Activated T-cell treated with anti-CD3 and anti-CD28 coated beads, Interleukin-2, amount 50 U/mL, for 48 hours (primary cell): ENCODE measurements at places on chromosomes 11 and 22.

GRCh38 chr11:116384876-116385275 lies 387.9 kb downstream of the BUD13 start:
- DNase-seq = no peak

DNA sequence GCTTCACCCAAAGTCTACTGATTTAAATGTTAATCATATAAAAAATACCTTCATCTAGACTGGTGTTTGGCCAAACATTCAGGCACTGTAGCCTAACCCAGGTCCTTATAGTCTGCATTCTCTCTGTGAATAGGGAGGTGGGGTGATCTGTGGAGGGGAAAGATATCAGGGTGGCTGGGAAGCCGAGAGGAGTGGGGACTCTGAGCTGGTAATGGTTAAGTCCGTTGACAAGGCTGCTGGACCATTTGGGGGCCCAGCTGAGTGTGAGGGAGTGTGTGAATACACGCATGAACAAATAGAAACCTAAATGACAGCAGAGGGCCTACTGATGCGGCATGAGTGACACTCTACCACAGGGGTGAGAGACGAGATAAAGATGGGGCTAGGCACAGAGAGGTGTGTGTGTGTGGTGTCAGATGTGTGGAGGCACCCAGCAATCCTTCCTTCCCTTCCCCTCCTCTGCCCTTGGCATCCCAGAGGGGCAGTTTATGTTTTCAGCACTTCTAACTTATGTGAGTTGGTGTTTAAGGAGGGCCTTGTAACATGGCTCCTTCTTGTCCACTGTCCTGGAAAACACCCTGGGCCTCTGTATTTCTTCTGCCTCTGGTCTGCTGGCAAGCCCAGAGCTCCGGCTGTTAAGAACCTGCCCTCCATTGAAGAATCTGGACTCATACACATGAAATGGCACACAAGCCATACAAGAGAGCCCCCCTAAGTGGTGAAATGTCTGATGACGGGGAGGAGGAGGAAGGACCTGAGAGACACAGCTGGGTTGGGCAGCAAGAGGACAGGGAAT lies 249.1 kb upstream of the TBCEL start:
- no peak for DNase-seq

DNA sequence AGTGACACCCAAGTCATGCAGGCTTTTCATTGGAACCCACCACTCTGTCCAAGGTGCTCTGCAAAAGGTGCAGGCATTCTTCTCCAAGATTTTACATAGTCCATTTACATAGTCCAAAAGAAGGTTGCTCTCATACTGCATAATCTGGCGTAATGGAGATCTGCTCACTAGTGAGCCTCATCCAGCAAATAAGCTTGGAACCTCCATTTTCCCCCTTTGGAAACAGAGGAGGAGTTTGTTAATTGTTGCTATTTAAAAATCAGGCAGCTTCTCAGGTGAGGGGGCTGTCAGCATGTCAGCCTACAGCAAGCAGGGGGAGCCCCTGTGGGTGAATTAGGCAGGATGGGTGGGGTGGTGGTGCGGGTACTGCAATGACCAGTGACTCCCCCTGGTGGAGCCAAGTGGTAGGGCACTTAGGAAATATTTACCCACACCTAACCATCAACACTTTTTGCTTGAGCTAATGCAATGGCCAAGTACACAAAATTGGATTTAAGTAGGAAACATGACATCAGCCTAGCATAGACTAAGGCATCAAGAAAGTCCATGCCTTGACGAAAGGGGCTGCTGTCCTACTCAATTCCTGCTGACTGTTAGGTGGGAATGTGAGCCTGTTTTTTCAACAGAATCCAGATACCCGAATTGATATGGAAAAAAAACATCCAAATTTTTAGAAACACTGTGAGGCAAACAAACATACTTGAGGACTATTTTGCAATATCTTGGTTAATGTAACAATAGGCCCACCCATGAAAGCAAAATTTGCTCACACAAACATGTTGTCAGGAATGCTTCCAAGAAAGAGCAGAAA lies 64.5 kb downstream of the AMBRA1 start:
- peak; percentile 79 for DNase-seq

DNA sequence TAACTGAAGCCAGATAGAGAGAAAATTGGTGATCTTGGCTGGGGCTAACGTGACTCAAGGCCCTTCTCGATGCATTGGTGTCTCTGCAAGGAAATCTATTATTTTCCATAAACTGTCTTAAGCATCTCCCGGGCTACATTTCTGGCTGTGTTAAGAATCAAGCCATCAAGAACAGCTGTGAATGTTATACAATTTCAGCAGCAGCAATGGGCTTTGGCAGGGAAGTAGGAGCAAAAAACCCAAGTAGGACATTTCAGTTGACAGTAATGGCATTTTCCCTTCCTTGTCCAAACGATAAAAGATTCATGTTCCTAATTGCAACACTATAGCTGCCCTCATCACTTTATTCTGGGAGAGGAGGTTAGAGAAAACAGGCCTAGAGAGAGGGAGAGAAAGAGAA lies 335.0 kb downstream of the CADM1 start:
- DNase-seq = no peak

GRCh38 chr22:49751966-49752597 lies 75.6 kb downstream of the BRD1 start:
- DNase-seq = no peak

- DNase-seq = no peak
Measured at GRCh38 chr11:117107701-117108590, 9.7 kb upstream of the SIK3 start.

- DNase-seq = no peak
Measured at GRCh38 chr11:79482800-79483199, 42.0 kb upstream of the TENM4 start.
